Left forelimb (tissue), 1 donor: ENCODE measurements at places on chromosomes 11 and 22.

DNA sequence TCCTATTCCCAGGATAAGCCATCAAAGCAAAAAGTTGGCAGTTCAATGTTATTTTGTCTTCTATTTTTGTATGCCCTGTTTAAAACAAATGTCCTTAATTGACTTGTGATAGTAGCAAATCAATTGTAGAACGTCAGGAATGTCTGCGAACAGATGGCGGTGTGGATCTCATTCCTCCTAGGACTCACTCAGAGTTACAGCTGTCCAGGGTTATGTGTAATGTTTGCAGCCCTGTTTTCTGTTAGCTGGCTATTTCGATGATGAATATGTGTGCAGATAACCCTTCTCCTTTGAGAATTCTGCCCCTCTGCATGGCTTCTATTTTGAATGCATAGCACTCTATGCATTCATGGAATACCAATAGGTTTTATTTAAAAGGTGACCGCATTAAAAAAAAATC, 1248.0 kb upstream of the CNTN5 start:
- no peak for DNase-seq

- no peak for DNase-seq
These were observed 49.2 kb upstream of the CCDC34 start for GRCh38 chr11:27412192-27412691.

DNA sequence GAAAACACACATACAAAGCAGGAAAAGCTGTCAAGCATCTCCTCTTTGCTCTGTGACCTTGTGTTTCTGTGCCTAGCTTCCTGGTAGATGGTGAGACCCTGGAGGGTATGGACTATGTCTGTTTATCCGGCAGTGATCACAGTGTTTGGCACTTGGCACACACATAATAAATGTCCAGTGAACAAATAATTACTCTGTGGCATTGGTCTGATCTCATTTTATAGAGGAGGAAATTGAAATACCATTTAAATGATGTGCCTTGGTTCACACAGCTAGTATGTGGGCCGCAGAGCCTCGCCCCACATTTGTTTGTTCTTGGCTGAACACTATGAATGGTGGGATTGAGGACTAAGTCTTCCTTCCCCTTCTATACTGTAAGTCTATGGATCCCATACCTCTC, 104.7 kb upstream of the SPON1 start:
- DNase-seq, result no peak

DNA sequence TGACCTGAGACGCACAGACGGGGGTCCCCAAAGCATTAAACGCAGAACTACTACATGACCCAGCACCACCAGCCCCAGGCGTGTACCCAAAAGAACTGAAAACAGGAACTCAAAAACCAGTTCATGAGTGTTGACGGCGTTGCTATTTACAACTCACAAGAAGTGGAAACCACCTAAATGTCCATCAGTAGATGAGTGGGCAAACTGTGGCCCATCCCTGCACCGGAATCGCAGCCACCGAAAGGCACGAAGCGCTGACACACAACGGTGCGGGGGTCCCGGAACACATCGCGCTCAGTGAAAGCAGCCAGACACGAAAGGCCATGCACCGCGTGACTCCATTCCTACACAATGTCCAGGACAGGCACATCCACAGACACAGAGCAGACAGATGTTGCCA, 79.2 kb downstream of the TRMU start:
- DNase-seq, result no peak

- DNase-seq, result no peak
These were observed 28.2 kb downstream of the CARD18 start for GRCh38 chr11:105111145-105111944.

DNA sequence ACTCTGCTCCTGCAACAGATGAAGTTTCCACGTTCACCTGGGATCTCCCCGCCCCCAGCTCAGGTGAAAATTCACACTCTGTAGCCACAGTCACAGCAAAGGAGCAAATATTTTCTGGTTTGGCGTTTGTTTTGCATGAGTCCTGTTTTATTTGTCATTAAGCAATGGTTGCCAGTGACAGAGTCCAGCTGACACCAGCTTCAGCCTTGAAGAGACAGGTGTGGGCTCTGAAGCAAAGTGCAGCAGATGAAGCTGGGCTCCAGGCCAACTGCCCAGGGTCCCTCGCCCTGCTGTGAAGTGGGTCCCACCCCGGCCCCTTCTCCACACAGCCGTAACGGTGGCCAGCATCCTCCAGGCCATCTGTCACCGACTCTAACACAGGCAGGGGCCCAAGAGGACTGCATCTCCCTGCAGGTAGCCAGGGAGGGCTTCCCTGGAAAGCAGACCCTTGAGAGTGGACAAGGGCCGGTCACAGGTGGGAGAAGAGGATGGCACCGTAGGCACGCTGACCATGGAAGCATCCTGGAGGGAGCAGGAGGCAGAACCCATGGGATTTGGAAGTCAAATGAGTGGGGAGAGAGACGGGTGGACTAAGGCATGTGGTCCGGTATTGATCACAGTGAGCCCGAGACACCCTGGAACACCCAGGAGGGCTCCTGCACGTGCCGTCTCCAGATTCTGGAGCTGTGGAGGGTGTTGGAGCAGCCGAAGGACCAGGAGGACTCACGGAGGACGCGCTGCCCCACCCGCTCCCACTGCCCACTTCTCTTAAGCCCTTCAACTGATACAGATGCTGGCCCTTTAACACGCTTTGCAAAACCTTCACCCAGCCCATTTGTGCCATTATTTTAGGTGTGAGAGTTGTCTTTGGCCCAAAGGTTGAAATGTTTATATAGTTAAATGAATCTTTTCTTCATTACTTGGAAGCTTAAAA, 294.5 kb downstream of the BRD1 start:
- no peak for DNase-seq

- peak; percentile 38 for DNase-seq
These were observed 175.3 kb upstream of the B3GAT1 start for GRCh38 chr11:134587345-134587744.

GRCh38 chr11:124672536-124673215, 863 bp downstream of the SIAE start:
- DNase-seq, result no peak

DNA sequence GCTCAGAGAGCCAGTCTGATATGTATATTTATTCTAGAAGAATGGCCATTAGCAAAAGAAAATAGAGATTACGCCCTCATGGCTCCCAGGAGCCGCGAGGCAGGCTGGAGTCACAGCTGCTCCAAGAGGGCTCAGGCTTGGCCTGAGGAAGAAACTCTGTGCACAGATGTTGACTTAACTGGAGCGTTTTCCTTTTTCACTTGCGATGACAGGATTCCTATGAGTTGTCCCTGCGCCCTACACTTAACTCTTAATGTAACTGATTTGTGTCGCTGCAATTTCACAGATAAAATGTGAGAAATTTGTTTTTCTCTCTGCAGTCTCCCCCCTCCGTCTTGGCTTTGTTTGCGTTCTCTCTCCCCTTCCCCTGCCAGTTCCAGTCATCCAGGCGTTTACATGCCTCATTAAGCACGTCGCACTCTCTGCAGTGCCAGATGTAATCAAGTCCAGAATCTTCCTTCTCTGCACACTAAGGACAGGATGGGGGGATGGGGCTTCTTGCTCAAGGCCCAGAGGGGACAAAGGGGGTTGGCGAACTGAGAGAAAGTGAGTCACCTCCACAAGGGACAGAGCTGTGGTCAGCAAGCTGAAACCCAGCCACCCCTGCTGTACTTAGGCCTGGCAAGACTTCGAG, 1060.1 kb downstream of the NTM start:
- no peak for DNase-seq

GRCh38 chr22:17199003-17199731, 20.1 kb downstream of the ADA2 start:
- DNase-seq, result peak; percentile 83

- no peak for DNase-seq
These were observed 1639.6 kb upstream of the TENM4 start for GRCh38 chr11:81080476-81080875.

DNA sequence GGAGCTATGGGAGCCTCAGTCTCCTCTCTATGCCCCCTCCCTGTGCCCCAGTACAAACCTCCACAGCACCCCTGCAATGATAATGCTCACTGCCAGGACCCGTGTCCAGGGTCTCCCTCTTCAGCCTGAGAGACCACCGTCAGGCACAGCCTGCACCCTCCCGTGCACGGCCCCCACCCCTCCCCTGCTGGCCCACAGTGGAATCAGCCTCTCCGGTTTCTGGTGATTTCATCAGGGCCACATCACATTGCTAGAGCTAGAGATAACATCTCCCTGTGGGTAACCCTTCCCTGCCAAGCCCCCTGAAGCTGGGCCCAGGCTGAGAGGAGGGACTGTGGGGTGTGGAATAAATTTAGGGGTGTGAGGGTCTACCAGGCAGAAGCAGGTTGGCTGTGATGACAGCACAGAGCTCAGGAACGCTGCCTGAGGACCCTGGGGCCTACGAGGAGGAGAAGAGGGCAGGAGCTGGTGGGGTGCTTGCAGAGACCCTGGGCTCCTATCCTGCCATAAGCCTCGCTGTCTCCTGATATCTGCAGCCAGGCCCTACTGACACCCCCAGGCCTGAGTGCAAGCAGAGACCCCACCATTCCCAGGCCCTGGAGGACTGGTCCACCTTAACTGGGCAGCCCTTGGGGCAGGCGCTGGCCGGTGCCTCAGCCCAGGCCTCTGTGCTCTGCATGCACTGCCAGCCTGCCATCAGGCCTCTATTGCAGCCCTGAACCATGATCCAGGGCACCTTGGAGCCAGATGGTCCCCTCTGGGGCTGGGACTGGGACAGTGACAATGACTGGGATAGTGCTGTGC, at the start of gene KLHDC7B:
KLHDC7B (plus strand) TSS at position 378 of the 804 bp plus-strand sequence; CDS start at position 723, 345 bp downstream.
- DNase-seq, result no peak

GRCh38 chr11:109819410-109819809, 273.8 kb upstream of the ZC3H12C start:
- no peak for DNase-seq

DNA sequence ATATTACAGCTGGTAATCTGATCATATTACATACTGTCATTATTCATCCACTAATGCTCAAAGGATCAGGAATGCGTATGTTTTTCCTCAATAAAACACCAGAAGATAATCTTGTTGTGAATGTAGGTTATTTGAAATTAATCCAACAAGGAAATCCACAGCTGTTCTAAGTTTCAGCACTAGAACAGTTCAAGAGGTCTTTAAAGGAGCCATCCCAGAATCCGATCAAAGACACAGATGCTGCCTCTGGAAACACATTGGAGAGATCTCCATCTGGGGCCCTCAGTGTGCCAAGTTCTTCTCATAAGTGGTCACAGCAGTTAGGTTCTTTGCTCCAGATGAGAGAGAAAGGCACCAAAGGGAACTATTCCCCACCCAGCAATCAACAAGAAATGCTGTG, 1955.1 kb upstream of the RAG2 start:
- peak; percentile 65 for DNase-seq

DNA sequence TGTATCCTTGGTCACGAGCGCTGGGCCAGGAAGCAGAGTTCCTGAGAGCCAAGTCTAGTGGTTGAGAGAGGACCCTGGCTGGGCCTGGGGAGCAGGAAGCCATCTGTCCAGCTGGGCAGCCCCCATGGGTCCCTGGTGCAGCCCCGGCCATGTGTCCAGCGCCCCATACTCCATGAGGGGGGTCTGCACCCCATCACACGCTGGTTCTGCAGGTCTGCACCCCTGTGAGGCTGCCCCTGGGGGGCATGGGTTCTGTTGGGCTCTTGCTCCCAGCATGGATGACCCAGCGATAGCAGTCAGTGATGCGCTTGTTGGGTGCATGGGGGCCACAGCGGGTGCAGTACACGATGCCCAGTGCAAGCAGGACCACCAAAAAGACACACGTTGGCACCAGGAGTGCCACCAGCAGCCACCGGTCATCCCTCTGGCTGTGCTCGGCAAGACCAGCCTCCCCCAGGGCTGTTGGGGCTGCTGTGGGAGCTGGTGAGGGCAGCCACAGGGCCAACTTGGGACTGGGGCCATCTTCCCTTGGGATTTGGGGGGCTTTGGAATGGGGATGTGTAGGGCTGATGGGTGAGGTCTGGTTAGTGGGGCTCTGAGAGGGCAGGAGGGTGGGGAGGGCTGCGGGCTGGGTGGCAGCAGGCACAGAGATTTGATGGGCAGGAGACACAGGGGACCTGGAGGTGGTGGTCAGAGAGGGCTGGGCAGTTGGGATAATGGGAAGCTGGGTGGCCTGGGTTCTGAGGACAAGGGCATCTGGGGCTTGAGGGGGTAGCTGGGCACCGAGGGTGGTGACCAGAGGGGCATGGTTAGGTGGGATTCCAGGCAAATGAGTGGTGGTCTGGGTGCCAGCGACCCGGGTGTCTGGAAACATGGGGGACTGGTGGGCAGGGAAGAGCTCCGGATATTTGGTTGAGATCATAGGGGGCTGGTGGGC, 2.0 kb downstream of the CD248 start:
- no peak for DNase-seq

- DNase-seq, result no peak
These were observed 58.0 kb upstream of the TTLL12 start for GRCh38 chr22:43244803-43245527.

GRCh38 chr11:62491571-62492329, 54.9 kb downstream of the AHNAK start:
- DNase-seq, result no peak

DNA sequence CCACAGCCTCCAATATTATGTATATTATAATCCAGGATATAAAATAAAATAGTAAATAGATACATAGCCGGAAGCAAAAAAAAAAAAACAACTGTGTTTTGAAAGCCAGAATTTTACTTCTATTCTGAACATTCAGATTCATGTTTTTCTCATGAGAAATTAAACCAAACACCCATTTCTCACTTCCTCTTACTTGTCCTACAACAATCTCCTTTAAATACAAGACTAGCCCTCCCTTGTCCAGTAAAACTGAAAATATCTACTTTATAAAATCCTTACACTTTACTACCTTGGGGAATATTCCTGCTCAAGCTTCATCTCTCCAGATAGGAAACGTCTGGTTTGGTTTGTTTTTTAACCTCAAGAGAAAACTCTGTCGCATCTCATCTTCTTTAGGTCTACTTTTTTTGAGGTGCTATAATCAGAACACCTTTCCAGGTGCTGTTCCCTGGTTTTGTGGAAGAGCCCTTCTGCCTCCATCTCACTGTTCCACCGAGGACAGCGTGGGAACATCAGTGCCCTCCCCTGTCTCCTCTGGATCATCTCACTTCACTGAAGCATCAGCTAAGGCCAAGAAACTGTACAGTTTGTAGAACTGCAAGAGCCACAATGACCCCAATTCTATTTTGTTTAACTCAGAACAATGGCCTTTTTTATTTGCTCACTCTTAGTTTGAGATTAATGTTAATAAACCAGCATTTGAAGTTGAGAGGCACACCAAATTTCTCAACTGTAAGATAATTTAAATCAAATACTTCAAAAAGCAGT, 82.0 kb upstream of the ARHGAP32 start:
- DNase-seq, result no peak

DNA sequence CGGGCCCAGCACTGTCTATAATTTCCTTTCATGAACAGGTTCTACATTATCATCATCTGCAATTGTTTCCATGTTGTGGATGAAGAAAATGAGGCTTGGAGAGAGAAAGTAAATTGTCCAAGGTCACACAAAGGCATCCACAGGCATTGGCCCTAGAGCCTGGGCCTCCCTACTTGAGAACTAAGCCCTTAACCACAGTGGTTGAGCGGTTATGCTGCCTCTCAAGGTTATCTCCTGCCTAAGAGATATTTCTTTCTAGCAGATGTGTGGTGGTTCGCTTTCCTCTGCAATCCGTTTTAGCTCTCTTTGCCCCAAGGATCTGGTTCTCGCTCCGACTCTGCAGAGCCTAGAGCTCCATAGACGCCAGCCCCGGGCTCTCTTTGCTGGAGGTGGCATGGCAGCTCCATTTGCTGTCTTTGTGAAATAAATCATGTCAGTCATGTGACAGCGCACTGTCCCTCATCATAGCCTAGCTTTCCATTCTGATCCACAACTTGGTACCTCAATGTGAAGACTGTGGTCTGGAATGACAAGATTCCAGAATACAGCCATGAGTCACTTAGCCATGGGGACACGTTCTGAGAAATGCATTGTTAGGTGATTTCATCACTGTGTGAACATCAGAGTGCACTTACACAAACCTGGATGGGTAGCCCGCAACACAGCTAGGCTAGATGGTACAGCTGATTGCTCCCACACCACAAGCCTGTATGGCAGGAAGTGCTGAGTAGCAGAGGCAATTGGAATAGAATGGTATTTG, 27.2 kb downstream of the RPS6KA4 start:
- DNase-seq, result no peak
